ENCODE measurements at places on chromosomes 4 and X.

DNA sequence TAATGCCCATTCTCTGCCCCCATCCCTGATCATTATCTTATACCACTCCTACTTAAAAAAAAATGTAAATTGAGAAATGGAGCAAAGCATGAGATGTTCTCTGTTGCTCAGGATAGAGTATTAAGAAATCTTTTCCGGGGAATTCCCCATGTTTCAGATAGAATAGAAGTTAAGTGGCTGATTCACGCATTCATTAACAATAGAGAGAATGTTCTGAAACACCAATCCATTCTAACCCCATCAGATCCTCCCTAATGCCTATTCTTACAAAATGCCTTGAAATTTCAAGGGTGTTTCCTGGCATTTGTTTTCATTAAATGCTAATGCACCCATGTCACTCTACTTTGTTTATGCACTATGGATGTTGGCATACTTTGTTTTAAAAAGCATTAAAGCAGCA, 101.1 kb downstream of the AREG start:
- no peak for DNase-seq

DNA sequence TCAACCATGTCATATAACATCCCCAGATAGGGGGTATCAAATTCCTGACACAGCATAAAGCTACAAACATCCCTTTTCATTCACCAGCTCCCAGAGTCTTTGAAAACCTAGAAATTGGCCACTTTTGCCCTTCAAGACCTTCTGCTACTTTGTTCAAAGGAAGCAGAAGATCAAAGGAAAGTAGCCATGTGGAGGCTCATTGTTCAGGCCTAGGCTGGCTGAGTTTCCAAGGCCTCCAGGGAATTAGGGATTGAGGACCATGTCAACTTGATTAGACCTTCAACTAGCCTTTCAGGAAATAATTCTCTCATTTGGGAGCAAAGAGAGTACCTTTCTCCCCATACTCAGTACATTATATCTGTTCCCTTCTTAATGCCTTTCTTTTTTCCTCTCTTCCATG, 66.8 kb upstream of the ATXN3L start:
- DNase-seq, result no peak

- no peak for DNase-seq
These were observed 7.6 kb downstream of the MAD2L1 start for GRCh38 chr4:120059036-120059435.

DNA sequence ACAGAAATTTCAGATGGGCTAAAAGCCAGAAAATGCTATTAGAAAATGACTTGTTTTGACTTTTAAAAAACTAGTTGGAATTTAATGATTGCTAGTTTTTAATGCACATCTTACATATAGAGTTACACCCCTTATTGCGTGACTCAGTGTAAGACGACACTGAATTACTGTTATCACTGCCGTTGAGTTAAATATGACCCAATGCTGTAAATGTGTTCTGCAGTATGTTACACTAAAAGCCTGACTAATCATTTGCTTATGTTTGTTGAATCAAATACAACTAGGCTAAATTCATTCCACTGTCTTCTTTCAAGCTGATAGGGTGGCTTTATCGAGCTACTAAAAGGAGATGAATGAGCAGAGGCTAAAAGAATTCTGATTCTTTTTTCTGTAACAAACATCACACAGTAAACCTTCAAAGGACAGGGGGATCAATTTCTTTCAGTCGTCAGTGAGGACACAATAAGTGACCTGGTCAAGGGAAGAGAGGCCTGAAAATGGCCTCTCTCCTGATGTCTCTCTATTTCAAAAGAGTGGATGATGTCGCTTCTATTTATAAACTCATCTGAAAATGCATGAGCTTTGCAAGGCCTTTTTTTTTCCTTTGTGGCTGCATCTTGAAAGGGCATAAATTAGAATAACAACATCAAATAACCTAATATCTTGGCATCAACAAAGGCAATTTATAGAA, 142.2 kb upstream of the KCNIP4 start:
- no peak for DNase-seq

DNA sequence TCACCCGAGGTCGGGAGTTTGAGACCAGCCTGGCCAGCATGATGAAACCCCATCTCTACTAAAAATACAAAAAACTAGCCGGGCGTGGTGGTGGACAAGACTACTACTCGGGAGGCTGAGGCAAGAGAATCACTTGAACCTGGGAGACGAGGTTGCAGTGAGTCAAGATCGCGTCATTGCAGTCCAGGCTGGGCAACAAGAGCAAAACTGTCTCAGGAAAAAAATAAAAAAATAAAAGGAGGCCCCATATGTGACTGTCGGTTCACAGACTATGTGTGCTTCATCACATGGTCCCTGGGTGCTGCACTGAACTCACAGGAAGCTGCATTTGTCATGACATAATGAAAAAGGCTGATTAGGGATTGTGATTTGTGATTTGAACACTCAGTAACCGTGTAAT, 6.4 kb downstream of the TRIML1 start:
- DNase-seq, result no peak

- DNase-seq, result no peak
These were observed 367.8 kb upstream of the SLC7A11 start for GRCh38 chr4:138609943-138610350.

DNA sequence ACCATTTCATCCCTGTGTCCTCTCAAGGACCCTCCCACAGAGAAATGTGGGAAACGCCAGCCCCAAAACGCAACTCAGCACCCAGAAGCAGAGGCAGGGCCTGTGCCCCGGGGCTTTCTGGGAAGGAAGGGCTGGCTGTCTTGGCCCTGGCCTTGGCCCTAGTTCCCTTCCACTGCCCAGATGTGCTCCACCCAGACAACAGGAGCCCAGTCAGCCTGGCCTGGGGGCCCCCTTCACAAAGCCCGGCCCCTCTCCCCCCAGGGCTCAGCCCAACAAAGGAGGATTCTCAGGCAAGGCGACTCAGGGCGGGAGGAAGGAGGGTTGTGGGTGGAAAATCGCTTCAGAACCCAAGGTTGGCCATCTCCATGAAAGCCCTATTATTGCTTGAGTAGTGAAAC, 82.5 kb downstream of the PJA1 start:
- no peak for DNase-seq

- DNase-seq, result no peak
These were observed 5.2 kb upstream of the TCEANC start for GRCh38 chrX:13647709-13648212.

DNA sequence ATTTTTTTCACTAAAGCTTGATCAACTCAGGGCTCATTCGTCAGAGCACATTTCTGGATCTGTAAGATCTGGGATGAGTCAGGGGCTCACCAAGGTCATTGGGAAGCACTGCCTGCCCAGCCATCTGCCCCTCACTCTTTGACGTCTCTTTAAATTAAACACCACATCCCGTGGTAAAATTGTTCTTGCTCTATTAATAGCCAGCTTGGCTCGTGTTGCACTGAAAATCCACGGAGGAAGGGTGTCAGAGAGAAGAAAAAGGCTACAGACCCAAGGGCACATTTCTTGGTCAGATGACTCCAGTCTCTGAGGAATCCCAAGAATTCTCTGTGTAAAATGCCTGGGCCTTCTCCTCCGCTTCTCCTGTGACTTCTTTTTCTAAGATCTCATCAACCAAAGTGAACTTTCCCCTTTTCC, 45.7 kb upstream of the GATB start:
- DNase-seq, result no peak

DNA sequence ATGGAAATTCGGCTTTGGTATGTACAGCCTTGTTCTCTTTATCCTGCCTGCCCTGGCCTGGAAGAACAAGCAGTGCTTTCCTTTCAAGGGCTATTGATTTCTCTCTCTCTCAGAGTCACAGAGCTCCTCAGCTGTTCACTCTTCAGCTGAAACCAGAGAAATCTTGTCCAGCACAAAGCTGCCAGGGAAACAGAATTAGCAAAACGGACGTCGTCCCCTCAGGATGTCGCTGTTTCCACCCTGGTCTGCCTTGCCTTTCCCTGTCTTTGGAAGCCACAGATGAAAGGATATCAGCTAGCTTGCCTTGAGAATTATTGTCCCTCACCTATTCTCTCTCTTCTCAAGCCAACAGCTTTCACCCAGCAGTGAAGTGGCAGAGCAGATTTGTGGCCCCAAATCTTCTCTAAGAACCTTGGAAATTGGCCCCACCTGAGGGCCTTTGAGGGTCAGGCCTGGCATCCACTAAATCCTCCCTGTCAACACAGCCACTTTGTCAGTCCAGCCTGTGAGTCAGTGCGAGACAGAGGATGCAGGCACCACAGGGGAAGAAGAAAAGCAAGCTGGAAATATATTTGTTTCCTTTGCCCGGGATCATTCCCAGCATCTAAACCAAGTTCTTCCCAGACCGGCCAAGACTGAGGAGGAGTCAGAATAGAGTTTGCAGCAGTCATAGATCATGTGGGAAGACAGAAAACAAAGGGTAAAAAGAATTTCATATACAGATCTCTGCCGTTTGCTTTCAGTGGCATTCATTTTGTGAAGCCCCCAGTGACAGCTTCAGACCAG, 63.8 kb upstream of the MTM1 start:
- DNase-seq, result peak; percentile 45

DNA sequence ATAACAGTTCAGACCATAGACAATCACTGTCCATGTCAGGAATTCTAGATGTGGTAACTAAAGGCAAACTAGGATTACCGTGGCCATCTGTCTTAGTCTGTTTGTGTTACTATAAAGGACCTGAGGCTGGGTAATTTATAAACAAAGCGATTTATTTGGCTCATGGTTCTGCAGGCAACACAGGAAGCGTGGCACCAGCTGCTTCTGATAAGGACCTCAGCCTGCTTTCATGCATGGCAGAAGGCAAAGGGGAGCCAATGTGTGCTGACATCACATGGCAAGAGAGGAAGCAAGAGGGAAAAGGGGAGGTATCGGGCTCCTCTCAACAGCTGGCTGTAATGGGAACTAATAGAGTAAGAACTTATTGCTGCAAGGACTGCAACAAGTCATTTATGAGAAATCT, 376.7 kb downstream of the GPM6A start:
- DNase-seq, result no peak

DNA sequence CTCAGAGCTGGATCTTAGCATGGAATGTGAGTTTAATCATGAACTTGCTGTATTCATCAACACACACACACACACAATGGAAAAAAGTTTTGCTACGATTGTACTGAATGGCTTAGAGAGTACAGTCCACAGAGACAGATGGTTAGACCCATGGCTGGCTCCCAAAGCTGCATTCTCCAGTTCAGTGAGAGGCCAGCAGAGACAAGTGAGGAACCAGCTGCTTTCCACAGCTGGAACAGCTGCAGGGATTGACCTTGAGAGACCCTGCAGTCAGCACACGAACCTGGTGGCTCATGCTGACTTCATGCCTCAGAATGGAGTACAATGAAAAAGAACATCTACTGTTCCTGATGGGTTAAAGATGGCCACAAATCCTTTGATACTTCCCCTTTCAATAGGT, 94.5 kb downstream of the DHX15 start:
- no peak for DNase-seq

DNA sequence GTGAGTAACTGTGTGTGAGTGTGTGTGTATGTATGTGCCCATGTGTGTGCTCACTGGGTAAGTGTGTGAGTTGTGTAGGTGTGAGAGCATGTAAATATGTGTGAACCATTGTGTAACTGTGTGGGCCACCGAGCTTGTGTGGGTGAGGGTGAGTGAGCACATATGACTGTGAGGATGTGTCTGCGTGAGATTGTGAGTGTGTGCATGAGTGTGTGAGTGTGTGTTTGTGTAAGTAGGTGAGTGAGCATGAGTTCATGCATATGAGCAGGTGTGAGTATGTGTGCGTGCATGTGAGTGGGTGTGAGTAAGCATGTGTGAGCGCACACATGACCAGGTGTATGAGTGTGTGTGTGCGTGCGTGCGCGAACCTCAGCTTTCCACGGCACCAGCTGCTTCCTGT, 1.4 kb upstream of the ATP2B3 start:
- no peak for DNase-seq

DNA sequence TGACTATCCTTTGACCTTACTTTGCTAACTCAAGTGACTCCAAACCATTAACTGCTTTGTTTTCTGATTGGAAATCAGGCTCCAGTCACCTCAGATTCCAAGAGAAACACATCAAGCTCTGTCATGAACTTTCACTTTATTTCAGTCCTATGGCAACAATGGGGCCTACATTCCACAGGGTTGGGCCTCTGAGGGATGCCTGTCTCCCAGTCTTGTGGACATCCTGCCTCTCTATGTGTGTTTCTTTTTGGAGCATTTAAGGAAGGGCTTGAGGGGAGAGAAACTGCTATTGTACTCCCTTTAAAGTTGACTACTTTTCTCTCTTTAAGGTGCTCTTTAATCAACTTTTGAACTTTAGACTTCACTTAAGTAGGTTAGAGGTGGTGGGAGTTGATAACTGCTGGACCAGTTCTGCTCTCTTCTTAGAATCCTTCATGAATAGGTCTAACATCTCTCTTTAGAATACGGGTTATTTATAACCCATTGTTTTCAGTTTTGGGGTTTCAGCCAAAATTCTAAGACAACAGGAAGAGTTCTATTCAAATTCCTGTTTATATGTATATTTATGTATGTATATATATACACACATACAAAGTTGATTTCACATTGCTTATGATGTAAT, 274.3 kb upstream of the NR3C2 start:
- DNase-seq, result no peak

- no peak for DNase-seq
These were observed 1.8 kb downstream of the SH3BP2 start for GRCh38 chr4:2794486-2795299.

DNA sequence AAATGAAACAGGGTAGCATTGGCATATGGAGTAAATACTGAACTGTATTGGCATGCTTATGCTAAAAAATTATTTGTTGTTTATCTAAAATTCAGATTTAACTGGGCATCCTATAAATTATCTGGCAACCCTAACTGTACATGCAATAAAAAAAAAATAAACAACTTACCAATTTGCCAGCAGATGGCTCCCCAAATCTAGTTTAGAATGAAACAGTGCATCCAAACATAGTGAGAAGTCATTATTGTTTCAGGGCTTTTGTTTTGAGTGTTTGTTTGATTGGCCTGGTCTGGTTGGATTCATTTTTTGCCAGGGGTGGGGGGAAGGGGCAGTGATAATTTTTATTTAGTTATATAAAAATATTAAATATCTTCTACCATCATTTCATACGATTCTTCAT, 12.8 kb upstream of the NSUN7 start:
- DNase-seq, result peak; percentile 5

GRCh38 chr4:42478509-42478908, 81.2 kb downstream of the SHISA3 start:
- no peak for DNase-seq

DNA sequence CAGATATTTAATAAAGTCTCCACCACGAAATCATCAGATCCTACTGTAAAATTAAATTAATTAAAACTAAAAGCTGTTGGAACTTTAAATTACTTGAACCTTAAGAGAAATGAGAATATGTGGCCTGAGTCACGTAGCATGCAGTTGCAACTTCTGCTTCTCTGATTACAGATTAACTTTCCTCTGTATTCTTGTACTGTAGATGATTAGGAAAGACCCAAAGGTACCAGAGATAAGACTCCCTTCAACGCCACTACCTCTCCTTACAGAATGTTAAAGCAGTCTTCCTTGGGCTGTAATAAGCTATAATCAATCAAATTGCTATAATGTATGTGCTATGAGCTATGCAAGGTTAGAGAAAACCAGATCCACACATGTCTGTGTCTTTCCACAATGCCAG, 47.9 kb downstream of the FAM13A start:
- no peak for DNase-seq

- no peak for DNase-seq
These were observed 870.6 kb upstream of the SLIT2 start for GRCh38 chr4:19381068-19381467.
